Calu3 (cell line): ENCODE measurements at places on chromosomes 5 and 9.
A peak's percentile ranks its signal among the peaks of the same experiment; 100 is the strongest.

- DNase-seq: no peak
These were observed 253.2 kb downstream of the CDH18 start for GRCh38 chr5:19734776-19735175.

DNA sequence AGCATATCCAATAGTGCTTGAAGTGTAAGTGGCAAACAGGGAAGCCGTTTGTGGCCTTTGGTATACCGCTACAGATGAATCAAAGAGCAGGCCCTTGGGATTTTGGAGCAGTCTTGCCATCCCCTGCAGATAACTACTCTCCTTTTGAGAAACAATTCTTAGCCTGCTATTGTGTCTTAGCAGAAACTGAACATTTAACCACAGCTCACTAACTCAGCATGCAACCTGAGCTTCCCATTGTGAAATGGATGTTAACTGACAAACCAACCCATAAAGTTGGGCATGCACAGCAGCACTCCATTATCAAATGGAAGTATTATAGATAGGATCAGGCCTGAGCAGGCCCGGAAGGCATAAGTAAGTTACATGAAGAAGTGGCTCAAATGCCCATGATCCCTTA, 315.3 kb upstream of the PTGER4 start:
- DNase-seq: no peak

DNA sequence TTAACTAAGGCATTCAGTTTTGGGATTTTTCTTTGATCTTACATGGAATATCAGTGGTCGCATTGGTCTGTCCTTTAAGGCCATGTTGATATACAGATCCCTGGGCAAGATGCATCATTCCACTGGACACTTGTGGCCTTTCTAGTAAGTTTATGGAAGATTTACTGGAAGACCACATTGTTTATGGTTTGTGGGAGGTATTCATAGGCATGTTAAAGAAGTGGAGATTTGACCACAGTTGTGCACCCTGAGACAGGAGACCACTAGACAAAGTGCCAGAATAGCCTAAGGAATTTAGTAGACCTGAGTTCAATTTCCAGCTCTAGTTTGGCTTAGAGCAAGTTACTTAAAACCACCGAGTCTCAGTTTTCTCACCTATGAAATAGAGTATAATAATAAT, 383.1 kb upstream of the PAPPA start:
- no peak for DNase-seq

- DNase-seq: no peak
These were observed 422.7 kb downstream of the DMAC1 start for GRCh38 chr9:7376833-7377232.

- no peak for DNase-seq
These were observed 21.0 kb downstream of the EXOC3 start for GRCh38 chr5:463952-464351.

DNA sequence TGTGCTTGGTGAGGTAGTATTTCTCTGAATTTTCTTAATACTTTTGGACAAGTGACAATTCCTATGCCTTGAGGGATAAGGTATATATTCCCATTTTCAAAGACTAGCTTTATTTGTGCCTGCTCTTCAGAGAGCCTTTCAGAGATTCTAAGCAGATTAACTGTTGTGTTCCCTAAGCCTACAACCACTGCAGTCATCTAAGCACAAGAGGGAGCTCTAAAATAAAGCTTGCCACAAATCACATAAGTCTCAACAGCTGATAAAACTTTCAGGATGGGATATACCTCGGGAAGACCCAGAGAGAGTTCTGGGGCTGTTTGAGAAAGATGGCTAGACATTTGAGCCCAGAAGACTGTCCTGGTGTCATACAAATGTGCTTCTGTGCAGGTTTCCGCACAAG, 157.3 kb downstream of the CYLC2 start:
- no peak for DNase-seq

DNA sequence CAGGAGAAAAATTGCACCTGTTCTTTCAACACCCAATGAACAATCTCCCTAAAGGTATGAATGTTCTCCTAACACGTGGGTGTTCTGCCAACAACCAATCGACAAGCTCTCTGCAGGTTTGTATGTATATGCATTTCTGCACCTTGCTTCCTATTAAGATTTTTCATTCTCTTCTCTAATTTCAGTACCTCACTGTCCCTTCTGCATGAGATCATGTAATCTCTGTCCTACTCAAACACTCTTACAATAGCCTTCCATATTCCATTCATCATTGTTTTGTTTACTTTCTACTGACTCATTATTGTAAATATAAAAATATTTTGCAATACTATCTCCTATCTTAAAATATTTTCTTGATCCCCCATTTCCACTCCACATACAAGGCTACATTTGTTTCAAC, 382.0 kb downstream of the CDH12 start:
- DNase-seq: peak; percentile 5

DNA sequence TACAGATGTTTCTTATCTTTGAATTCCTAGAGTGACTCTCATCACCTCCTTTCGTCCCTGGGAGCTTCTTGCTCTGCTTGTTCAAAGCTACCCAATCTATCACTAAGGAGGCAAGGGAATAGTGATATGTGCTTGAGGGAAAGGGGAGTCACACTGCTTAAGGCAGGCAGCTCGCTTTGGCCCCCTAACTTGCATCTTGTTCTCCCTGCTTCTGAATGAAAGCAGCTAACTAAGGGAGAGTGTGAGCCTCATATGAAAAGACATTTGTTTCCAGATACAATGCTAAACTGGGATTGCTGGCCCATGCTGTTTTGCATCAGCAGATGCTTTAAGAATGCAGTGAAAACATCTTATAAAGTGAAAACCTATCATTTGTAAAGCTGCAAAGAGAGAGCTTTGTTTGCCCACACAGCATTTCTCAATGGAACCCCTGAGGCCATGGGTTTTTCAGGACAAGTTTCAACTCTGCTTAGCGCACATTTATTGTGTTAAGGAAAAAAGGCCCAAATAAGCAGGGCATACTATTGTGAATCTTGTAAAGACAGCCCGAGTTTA, 367.9 kb upstream of the ADAMTSL1 start:
- no peak for DNase-seq

GRCh38 chr9:123111427-123112014, 78.1 kb downstream of the GPR21 start:
- no peak for DNase-seq

DNA sequence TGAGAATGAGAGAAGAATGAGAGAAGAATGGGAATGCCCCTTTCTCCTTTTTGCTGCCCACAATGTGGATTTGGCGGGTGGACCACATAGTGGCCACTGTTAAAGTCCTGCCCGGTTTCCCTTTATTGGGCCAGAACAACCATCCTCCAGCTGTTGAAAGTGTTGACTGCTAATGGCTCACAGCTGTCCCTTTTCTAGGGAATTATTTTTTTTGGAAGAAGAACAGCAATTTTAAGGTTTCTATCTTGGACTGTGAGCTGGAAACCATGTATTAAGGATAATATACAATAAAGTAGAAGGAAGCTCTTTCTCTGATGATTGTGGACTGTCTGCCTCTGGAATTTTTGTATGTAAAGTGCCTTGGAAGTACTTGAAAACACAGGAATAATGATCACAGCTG, 185.9 kb downstream of the DMRT2 start:
- DNase-seq: no peak

GRCh38 chr5:178553517-178553916, 36.7 kb downstream of the COL23A1 start:
- DNase-seq: no peak
